ENCODE measurements at places on chromosomes 11 and 22.

- DNase-seq: no peak
Observed at GRCh38 chr22:22181341-22181850, 63.2 kb upstream of the VPREB1 start.

DNA sequence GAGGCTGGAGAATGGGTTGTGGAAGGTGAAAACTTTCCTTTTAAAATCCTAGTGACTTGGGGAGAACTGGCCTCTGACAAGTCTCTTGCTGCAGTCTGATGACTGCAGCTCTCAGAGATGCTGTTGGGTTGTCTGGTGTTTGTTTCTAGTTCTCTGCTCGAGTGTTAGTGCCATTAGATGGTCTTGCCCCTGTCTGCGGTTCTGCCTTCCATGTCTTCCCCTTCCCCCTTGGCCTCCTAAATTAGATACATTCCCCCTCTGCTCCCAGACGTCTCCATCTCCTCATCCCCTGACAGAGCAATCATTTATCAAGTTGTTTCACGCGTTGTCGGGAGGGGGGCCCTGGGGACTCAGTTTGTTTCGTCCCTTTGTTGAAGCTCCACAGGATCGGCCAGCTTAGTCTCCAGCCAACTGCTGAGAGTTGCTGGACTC, 67.7 kb downstream of the CECR2 start:
- no peak for DNase-seq

DNA sequence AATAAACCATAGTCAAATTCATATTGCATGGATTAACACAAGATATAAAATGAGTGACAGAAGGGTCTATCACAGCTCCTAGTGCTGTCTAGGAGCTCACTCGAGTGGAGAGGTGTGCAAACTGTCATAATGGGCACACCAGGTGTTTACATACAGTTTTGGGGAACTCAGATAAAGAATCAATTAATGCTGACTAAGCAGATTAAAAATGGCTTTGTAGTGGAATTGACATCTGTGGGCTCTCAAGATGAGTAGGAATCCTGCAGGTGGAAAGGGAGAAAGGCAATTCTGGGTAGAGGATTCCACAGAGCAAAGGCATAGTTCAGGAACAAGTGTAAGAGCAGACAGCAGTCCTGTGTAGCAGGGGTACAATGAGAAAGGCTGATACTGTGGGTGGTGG, 496.2 kb upstream of the CCDC90B start:
- DNase-seq: no peak

GRCh38 chr11:70312401-70313357, 42.2 kb downstream of the PPFIA1 start:
- DNase-seq: no peak

All from CD14-positive monocyte (primary cell).